Cortex of kidney (tissue), 1 donor: ENCODE measurements at places on chromosomes 6 and 20.

- no peak for DNase-seq
These were observed 57.8 kb upstream of the ZFAND3 start for GRCh38 chr6:37761554-37762271.

DNA sequence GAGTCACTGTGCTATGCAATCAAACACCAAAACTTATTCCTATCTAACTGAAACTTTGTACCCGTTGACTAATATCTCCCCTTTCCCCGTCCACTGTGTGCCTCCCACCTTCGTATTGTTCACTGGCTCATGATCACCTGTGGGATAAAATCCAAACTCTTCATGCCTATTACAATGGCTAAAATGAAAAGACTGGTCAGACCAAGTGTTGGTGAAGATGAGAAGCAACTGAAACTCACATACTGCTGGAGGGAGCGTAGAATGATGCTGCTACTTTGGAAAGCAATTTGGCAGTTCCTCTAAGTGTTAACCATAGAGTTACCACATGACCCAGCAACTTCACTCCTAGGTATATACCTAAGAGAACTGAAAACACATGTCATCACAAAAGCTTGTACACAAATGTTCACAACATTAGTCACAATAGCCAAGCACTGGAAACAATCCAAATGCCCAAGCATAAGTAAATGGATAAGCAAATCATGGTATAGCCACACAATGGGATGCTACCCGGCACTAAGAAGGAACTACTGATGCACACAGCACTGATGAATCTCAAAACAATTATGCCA, 13.1 kb downstream of the RPS10 start:
- no peak for DNase-seq

- DNase-seq = no peak
These were observed 191.9 kb upstream of the SLC35B3 start for GRCh38 chr6:8627085-8627861.

DNA sequence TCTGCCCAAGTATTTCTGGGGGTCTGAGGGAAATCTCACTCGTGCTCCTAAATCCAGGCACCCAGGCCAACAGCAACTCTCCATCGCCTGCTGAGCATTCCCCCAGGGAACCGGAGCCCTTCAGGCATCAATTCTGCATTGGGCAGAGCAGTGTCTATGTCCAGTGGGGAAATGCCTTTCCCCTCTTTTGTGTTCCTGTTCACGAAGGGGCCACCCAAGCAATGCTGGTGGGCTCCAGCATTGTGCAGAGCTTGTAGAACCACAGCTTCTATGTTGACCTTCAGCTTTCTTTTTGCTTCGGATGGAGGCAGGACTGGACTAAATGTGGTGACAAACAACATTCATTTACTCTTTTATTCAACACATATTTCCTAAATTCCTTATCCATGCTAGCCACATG, 27.2 kb upstream of the DDR1 start:
- no peak for DNase-seq

- no peak for DNase-seq
These were observed 21.0 kb downstream of the LRP11 start for GRCh38 chr6:149843051-149843633.

DNA sequence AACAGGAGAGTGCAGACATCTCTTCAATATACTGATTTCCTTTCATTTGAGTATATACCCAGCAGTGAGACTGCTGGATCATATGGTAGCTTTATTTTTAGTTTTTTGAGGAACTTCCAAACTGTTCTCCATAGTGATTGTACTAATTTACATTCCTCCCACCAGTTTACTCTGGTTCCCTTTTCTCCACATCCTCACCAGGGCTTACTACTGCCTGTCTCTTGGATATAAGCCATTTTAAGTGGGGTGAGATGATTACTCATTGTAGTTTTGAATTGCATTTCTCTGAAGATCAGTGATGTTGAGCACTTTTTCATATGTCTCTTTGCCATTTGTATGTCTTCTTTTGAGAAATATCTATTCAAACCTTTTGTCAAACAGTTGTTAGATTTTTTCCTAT, 64.9 kb upstream of the HMGCLL1 start:
- DNase-seq = no peak

DNA sequence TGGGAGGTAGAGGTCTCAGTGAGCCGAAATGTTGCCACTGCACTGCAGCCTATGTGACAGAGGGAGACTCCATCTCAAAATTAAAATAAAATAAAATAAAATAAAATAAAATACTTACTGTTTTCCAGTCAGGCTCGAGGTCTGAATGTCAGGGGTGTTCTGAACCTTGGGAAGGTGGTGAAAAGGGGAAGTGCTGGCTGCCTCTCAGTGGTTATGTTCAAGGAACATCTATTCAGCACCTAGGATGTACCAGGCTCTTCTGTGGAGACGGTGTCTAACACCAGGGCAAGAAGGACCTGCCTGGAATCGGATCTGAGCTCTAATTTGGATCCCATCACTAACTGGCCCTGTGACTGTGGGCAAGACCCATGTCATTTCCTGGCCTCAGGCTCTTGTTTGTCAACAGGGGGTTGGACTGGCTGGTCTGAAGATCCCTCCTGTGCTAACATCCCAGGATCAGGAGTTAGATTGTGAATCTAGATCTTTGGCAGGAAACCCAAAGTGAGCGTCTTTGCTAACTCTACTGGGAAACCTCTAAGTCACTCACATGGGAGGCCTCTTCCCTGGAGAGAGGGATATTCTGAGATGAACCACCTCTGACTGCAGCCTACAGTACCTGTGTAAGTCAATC, 63.4 kb upstream of the SIRPG start:
- no peak for DNase-seq

GRCh38 chr20:57996465-57996864, 232.0 kb downstream of the ANKRD60 start:
- no peak for DNase-seq

DNA sequence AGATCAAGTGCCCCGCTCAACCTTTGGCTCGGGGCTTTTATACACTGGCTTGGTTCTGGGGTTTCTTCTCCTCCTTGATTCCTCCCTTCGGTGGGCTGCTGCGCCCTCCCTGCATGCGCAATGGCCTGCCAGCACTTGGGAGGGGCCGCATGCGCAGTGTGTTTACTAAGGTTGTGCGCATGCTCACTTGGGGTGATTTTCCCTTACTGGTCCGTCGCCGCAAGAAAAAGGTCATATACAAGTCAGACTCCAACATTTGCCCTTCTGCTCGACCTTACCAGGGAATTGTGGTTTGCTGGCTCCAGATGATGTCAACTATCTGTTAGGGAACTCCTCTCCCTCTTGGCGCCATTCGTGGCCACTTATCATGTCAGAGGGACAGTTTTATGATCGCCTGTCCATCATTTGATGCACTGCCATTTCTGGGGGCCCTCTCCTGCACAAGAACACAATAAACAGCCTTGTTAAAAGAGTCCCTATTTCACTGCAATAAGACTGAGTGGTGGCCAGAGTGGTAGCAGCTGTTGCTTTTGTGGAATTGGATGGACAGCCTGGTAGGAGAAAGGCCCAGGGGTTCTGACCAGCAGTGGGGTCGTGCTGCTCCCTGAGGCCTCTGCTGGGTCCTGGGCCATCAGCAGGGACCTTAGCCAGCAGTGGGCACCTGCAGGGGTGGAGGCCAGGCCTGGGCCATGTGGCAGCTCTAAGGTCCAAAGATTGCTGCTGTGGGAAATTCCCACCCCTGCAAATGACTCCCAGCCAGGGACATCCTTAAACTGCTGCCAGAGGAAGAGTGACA, 2.8 kb upstream of the LBP start:
- no peak for DNase-seq

GRCh38 chr6:84618836-84619235, 145.6 kb downstream of the TBX18 start:
- no peak for DNase-seq

DNA sequence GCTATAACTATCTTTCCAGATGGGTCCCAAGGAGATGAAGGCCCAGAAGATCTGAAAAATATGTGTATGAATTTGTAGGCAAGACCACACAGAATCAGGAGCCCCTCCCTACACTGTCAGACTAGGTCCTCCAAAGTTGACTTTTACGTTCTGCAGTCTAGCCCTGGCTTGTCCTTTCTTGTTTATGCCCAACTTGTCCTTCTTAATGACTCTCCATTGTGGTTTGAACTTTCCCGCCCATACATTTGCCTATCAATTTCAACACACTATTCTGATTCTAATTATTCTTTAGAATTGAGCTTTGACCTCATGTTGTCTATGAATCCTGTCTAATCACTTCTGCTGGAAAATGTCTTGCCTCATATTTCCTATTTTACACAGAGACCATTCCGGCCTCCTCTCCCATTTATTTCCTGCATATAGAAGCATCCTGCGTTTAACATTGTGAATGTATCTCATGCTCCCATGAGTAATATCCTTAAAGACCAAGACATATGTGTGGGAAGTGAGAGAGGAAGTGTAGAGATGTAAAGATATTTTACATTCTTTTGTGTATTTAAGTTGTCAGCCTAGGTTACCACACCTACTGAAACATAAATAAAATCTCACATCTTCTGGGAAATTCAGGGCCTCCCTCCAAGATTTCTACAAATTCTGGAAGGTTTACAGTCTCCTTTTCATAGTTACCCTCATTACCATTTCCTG, 348.3 kb downstream of the BCKDHB start:
- no peak for DNase-seq

GRCh38 chr6:111773501-111774345, 99.5 kb downstream of the FYN start:
- no peak for DNase-seq

- DNase-seq = no peak
These were observed 12.2 kb upstream of the MANBAL start for GRCh38 chr20:37277253-37277593.

DNA sequence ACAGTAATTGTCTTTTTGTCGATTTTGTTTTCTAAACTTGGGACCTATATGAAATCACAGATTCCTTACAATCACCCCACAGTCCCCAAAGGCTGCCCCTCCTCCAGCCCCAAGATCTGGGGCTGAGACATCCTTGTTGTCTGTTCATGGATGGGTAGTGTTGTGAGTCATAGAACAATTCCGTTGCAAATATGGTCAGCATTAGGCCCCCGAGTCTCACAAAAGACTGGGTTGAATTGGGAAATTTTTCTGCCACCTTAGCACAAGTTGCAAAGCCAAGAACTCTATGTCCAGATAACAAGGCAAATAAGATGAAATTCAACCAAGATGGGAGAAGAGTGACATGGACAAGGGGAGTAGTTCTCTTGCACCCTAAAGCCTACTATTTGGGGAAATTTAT, 10.5 kb upstream of the TAB2 start:
- DNase-seq = no peak

GRCh38 chr6:128465368-128466343, 54.7 kb downstream of the PTPRK start:
- no peak for DNase-seq

GRCh38 chr6:26454631-26455030, 3.1 kb upstream of the BTN2A1 start:
- no peak for DNase-seq

DNA sequence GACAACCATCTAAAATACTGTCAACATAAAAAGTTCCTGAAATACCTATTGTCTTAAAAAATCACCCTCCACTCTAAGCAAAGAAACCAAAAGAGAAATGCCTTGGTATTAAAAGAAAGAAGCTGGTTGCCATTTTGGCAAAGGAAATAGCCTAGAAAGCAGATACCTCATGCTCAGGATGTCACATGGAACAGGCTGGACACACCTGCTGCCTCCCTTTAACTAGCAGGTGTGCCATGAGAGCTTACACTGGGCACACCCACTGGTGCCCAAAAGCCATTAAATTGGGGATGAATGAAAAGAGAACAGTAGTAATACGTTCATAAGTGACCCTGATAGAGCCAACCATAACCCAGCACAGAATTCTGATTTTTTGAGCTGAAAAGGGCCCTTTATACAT, 1.5 kb downstream of the SLC23A2 start:
- no peak for DNase-seq

GRCh38 chr6:41132254-41132653, 21.9 kb downstream of the TREML1 start:
- no peak for DNase-seq

- no peak for DNase-seq
These were observed 53.6 kb downstream of the EZR start for GRCh38 chr6:158765499-158766068.

DNA sequence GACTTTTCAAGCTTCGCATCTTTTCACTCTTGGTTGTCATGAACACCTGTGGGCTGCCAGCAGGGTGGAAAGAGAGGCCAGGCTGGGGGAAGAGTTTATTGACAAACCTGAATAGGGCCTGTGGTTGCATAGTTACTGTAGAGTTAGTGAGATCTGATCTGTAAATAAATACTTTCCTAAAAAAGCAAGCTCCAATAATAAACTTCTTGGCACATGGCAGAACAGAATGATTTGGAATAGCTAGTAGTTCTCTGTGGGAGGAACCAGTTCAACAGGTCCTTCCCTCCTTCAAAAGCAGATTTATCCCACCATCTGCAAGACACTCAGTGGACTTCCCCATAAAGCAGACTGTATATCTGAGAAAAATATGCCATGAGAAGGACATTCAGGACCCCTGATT, 445.0 kb downstream of the HACE1 start:
- no peak for DNase-seq

- DNase-seq = no peak
These were observed 223.0 kb downstream of the NFATC2 start for GRCh38 chr20:51319522-51319921.

- DNase-seq = no peak
These were observed 80.6 kb downstream of the PHF3 start for GRCh38 chr6:63716169-63716568.

- DNase-seq = no peak
These were observed 54.0 kb upstream of the IPCEF1 start for GRCh38 chr6:154410619-154411072.

DNA sequence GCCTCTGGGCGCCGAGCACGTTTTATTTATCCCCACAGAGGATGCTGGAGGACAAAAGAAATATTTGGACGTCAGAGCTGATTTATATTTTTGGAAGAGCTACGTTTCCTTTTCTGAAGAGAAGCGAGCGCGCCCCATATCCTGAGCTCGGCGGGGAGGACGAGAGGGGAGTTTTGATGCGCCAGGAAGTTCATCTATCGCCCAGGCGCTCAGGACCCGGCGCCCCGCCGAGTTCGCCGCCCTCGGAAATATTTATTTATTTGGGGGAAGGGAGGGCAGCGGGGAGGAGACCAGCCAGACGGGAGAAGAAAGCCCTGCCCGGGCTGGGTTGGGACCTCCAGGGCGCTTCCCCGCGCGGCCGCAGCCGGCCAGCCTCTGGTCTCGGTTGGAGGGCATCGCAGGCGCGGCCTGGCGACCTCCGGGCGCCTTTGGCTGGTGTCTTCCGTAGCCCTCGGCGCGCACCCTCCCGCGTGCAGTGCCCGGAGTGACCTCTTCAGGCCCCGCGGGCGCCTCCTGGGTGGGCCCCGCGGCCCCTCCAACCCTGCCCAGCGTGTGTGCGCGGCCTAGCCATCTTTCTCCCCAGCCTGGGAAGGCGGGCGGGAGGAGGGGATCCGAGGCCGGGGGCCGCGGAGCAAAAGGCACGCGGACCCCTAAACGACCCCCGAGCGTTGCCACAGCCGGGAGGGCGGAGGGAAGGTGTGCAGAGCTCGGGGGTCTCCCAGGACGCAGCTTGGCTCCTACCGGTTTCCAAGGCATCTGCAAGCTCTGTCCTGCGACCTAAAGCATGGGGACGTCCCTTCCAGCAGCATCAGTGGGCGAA, 5.4 kb upstream of the FOXF2 start:
- DNase-seq = no peak

GRCh38 chr20:38121741-38122140, 43.3 kb downstream of the TGM2 start:
- DNase-seq = no peak
